Stimulated activated CD4-positive, alpha-beta T cell treated with anti-CD3 and anti-CD28 coated beads, Interleukin-1b, Interleukin-23, amount 100 ng/mL, for 1 hour (primary cell): ENCODE measurements at places on chromosomes 1 and 21.

DNA sequence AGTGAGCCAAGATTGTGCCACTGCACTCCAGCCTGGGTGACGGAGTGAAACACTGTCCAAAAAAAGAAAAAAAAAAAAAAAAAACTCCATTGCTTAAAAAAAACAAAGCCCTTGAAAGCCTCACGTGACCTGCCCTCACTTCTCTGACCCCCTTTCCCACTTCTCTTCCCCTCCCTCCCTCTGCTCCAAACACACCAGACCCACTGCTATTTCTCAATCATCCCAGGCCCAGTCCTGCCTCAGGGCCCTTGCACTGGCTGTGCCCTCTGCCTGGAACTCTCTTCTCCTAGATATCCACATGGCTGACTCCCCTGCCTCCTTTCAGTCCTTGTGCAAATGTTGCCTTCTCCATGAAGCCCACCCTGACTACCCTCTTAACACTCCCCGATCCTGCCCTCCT is 45.4 kb upstream of the TARDBP start:
- no peak for DNase-seq

- no peak for DNase-seq
Observed at GRCh38 chr1:36579039-36579438, 96.3 kb upstream of the CSF3R start.

GRCh38 chr21:34302521-34302920 is 61.3 kb upstream of the KCNE2 start:
- no peak for DNase-seq

DNA sequence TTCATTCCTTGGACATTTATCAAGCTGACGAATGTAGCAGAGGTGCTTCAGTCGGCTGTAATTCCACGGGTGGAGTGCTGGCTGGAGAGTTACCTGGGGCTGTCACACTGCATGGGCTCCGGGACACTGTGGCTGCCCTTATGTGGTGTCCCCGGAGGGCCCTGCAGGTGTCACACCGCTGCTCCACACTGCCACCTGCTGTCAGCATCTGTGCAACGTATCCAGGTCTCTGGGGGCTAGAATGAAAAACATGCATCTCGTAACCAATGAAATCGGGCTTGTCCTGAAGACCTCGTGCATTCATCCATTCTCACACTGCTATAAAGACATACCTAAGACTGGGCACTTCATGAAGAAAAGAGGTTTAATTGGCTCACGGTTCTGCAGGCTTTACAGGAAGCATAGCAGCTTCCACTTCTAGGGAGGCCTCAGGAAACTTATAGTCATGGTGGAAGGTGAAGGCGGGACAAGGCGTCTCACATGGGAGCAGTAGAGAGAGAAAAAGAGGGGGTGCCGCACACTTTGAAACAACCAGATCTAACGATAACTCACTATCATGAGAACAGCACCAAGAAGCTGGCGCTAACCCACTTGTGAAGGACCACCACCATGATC is 46.7 kb upstream of the PCBP3 start:
- DNase-seq = peak; percentile 80

DNA sequence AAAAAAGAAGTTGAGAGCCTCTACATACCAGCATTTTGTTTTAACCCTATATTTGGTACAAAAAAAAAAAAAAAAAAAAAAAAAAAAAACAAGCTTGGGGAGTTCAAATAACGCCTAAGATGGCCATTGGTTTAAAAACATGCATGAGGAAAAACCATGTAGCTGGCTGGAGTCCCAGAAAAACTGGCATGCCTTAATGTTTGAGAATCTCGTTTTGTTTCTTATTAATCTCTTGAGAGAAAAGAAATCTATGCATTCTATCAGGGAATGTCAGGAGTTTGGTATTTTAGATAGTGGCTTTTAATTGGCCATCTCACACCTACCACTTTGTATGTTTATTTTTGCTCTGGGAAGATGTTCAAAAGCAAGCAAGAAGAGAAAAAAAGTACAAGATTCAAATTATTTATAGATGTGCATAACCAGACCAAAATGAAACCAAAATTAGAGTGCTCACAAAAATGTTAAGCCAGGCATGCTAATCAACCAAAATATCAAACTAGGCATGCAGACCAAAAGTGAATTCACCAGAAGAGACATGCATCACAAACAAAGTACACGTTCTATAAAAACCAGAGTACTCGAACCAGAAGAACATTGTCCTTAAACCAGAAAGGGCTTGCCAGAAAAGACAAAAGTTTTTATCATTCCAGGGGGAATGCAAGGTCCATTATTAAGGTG is 156.6 kb downstream of the AK5 start:
- DNase-seq = no peak

DNA sequence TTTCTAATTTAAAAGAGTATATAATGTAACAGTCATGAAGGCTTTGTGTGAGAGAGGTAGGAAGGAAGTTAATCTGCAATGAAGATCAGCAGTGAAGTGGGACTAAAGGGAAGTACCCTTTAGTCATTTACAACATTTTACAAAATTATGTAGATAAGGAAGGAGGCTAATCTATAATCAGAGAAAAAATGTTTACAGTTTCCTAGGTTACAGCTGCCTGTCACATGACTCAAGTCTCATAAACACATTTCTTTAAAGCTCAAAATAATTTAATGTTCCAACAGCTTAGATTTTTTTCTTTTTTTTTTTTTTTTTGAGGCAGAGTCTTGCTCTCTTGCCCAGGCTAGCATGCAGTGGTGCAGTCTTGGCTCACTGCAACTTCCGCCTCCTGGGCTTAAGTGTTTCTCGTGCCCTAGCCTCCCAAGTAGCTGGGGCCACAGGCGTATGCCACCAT is 26.2 kb upstream of the CAP1 start:
- no peak for DNase-seq

GRCh38 chr1:30036229-30036547 is 687.2 kb downstream of the MATN1 start:
- no peak for DNase-seq

DNA sequence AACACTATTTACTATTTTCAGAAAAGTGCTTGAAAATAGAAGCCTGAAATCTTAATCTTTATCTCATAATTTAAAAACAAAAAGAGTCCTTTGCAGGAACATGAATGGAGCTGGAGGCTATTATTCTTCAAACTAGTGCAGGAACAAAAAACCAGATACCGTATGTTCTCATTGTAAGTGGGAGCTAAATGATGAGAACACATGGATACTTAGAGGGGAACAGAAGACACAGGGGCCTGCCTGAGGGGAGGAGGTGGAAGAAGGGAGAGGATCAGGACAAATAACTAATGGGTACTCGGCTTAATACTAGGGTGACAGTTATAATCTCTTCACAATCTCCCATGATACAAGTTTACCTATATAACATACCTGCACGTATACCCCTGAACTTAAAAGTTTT is 176.3 kb downstream of the SDCCAG8 start:
- DNase-seq = no peak

DNA sequence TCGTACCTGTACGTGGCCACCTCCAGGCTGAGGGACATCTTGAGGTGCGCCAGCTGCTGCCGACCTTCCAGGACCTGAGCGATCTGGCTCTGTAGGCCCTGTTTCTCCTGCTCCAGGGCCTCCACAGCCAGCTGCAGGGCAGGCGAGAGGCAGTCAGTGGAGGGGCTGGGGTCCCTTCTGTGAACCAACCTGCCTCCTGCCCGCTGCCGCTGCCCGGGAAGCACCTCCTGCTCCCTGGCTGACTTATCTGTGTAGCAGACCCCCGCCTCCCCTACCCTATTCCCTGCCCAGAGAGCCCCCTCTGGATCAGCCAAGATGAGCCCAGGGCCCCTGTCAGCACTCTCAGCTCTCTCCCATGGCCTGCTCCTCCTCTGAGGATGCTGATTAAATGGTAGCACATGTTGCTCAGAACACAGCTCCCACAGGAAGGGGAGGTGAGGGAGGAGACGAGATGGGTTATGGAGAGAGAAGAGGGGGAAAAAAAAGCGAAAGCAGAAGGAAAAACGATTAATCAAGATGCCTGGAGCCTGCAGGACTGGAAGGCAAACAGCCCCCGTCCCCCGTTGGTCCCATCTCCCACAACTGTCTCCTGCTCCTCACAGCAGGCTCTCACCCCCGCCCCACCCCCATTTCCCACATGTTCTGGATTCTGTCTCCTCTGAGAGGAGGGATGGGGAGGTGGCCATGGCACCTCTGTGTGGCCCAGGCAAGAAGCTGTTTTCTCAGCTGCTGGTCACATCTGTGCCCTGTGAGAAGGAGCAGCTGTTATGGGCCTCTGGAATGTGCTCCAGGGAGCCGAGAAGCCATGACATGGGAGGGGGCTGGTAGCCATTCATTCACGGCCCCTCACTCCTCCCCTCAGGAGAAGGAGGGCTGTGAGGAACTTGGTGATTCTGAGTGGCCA is 1.7 kb downstream of the NES start:
- DNase-seq = no peak

DNA sequence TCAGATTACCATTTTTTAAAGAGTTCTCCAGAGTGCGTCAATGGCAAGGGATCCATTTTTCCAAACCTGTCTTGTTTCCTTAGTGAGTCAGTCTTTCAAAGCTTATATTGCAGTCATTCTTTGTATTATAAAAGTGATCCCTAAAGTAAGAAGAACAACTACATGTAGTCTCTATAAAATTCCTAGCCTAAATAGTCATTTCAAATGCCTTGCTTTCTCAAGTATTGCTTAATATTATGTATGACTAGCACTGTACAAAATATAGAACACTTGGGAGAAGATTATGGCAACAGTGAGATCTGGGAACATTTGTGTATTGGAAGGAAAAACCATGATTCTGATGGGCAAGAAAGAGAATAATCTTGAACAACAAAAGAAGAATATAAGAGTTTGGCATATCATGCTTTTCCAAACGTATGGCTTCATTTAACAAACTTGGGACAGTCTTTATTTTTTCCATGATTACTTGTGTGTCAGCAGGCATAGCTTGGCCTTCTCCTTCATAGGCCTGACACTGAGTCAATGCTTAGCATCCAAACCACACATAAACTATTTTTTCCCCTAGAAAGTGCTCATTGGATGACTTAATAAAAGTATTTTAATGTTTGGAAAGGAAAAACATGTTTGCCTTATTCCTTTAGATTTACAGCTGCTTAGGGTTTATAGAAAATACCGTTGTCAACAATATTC is 547.4 kb downstream of the LTN1 start:
- no peak for DNase-seq

DNA sequence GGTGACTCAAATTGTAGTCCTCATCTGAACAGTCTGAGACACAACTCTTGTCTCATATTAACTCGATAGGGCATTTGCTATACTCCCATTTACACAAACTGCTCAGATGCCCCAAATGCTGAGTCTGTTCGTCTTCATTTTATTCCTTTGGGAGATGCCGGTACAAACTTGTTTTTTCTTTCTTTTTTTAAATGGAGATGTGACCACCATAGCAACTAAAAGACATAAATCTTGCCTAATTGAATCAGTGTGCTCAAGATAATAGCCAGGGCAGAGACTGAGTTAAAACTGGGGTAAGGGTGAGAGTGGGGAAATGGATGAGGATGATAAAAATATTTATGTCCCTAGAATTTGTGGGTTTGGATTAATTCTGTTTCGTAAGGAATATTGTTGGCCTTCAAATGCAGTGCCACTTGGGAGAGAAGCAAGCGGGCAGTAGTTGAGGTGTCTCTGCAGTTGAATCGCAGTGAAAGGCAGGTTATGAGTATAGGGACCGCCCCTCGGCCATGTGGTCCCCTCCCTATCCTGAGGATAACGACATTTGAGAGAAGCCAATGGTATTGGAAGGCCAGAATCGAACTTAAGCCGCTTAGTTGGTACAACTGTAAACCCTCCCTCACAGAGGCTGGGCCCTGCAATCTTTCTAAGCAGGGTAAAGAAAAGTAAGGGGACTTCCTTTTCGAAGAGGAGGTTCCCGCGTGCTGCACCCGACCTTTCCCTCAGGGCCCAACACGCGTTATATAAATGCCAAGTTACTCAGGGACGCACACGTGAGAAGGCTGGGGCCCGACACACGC is 859 bp upstream of the LRRC8B start:
- DNase-seq = peak; percentile 3

- no peak for DNase-seq
Observed at GRCh38 chr1:232382671-232383070, 247.3 kb downstream of the SIPA1L2 start.

GRCh38 chr21:28160378-28160777 is 832.3 kb downstream of the LTN1 start:
- no peak for DNase-seq

DNA sequence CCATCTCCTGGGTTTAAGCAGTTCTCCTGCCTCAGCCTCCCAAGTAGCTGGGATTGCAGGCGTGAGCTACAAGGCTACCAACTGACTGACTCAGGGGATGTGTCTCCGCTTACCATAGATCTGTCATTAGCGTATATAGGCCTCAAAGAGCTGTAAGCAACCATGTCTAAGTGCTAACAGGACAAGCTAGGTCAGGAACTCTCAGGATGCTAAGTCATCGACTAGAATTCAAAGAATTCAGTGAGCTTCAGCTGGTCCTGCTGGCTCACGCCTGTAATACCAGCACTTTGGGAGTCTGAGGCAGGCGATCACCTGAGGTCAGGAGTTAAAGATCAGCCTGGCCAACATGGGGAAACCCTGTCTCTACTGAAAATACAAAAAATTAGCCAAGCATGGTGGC is 29.5 kb downstream of the CAPN2 start:
- no peak for DNase-seq

DNA sequence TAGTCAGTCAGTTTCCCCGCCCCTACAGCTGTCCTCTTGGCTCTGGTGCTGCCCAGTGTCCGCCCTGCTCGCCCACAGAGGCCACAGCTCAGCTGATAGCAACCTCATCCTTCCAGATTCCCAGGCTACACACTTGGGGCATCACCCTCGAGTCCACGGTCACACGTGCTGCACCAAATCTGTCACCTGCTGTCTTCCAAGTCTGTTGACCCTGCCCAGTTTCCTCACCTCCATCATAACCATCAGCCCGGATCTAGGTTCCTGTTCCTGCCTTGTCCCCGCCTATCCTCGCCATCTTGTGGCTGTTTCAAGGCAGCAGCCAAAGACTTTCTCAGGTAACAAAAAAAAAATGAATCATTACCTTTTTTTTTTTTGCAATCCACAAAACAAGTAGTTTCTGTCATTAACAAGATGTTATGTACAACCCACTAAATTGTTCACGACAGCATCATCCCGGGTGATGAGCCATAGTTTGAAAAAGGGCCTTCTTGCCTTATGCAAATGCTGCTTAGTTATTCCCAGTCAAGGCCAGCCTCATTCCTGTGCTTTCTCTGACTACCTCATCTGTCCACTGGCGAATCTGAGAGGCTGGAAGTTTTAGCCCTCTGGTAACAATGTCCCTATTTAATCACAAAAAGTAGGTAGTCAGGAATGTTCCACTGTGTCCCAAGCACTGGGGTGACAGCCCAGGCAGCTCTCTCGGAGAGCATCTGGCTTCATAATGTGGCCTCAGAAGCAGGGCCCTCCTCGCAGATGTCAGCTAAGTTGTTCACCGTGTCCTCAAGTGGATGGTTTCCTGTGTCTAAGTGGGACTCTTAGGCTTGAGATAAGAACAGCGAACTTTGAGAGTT is 4.9 kb upstream of the MIIP start:
- DNase-seq = no peak
